ENCODE measurements at places on chromosomes 11 and 22.

- DNase-seq: no peak
These were observed 10.6 kb downstream of the SPTBN2 start for GRCh38 chr11:66718320-66718971.

- DNase-seq: no peak
These were observed 54.4 kb upstream of the DRD2 start for GRCh38 chr11:113529606-113530005.

DNA sequence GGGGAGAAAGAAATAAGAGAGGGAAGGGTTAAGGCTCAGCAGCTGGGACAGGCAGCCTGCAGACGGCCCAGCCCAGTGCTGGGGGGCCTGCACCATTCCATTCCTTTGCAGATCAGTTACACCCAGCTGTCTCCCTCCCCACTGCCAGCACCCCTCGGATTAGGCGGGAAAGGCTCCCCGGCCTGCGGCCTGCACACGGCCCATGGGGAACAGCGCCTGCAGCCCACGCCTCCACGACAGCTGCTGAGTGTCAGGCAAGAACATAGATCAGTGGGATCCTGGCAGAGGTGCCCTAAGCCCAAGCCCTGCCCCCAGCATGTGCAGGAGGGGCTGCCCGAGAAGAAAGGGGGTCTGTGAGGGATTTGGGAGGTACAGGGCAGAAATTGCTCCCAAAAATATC is 65.8 kb upstream of the MYOD1 start:
- no peak for DNase-seq

- DNase-seq: no peak
These were observed 967 bp upstream of the LZTR1 start for GRCh38 chr22:20980938-20981722.

- DNase-seq: no peak
These were observed 154.6 kb downstream of the MAML2 start for GRCh38 chr11:96188243-96189006.

DNA sequence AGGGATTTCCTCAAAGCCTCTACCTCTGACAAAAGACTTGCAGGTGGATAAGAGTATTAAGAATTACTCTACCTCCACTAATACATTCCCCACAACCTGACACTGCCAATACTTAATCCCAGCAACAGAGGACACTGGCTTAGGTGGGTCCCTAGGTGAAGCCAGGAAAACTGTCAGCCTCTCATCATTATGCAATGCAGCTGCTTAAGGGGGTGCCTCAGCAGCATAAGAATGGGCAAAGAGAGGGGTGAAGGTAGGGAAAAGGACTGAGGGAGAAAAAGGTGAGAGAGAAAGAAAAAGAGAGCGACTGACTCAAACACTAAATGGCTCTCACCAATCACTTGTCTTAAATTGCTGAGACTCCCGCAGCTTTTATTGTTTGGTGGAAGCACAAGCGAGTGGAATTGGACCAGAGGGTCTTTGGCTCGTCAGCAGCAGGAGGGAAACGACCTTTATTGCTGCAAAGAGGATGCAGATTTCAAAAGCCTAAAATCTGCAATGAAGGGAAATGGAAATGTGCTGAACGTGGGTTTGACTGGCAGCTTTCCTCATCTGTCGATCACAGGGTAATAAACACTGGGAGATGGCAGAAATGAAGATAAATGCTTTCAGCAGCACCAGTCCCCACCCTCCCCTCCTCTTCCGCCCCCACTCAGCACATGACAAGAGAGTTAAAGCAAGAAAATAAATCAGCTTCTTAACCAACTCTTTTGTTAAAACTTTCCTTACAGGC is 64.9 kb upstream of the CHRM4 start:
- no peak for DNase-seq

DNA sequence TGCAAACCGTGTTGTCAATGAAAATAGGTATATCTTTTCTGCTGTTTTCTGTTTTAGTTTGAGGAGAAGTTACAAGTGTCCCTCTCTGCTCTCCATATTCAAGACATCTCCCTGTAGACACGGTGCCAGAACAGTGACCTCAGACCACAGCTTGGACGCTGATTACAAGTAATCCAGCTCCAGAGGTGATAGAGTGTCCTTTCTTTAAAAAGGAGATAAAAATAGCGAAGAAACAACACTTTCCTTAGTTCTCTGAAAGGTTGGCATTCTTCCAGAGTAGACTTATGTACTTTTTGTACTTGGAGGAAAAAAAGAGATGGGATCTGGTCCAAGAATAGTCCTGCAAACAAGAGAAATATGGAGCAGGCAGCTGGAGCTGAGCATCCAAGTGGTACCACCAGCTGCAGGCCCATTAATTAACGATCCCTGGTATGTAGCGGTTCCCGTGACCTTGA is 43.0 kb upstream of the WT1 start:
- DNase-seq: no peak

DNA sequence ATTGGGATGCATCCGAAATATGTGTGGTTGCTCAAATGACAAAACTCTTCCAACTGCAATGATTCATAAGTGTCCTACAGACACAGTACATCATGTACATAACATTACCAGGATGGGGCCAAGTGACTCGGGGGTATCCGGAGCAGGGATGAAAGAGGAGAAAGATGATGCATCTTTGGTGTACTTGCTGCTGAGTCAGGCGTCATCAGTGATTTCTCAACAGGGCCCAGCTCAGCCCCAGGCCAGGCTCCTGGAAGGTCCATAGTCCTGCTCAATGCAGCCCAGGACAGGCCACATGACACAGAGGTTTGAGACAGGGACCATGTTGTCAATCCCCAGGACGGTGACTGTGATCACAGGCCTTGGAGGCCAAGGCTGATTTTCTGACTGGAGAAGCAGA is 59.3 kb downstream of the GGTLC2 start:
- no peak for DNase-seq

- no peak for DNase-seq
These were observed 1.4 kb upstream of the CELSR1 start for GRCh38 chr22:46538814-46539160.

GRCh38 chr11:21630934-21631478 is 561.9 kb upstream of the ANO5 start:
- DNase-seq: no peak

DNA sequence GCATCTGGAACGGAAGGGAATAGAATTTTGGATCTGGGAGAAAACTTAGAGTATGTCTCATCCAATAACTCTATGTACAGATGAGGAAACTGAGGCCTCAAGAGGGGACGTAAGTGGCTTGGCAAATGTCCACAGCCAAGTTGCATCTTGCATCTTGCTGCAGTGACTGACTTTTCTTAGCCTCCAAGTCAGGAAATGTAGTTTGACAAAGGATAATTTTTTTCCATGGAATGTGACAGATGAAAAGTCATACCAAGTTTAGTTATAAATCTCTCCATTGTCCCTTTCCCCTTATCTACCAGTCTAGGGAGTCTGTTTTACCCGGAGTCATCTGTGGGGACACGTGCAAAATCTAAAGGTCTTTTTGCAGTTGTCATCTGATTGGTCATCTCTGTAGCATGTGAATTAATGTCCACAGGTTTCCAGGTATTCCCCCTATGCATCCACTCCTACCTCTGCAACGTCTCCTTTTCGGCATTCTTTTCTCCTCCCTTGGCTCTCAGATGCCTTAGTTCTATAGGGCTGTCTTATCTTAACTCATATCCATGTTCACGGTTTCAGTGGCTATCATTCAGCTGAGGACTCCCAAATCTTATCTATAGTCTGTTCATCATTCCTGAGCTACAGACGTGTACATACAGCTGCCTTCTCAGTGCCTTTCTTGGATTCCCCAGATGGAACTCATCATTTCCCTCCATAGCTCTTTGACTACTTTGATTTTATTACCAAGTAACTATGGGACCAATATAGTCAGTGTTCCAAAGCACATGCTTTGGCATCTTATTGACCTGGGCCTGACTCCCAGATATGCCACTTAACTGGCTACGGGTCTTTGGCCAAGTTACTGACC is 139.5 kb upstream of the TIMP3 start:
- DNase-seq: no peak

- no peak for DNase-seq
These were observed 61.8 kb downstream of the CYTH4 start for GRCh38 chr22:37343863-37344734.

- DNase-seq: no peak
These were observed 139.5 kb downstream of the COMMD9 start for GRCh38 chr11:36149538-36150242.

DNA sequence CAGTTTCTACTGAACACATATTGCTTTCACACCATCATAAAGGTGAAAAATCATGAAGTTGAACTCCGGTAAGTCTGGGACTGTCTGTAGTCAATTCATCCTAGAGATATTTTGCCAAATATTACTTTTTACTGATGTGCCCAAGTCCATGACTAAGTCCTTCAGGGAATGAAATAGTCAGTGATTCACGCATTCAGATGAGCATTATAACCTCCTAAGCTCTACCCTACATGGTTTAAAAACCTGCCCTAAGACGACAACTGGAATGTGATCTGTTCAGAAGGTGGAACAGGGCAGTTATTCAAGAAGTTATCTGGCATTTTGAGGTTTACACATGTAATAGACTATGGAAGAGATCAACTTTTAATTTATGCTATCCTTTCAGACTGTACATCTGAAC is 125.6 kb downstream of the TRPC6 start:
- DNase-seq: no peak

- DNase-seq: no peak
These were observed 269.8 kb upstream of the PDGFD start for GRCh38 chr11:104433751-104434150.

DNA sequence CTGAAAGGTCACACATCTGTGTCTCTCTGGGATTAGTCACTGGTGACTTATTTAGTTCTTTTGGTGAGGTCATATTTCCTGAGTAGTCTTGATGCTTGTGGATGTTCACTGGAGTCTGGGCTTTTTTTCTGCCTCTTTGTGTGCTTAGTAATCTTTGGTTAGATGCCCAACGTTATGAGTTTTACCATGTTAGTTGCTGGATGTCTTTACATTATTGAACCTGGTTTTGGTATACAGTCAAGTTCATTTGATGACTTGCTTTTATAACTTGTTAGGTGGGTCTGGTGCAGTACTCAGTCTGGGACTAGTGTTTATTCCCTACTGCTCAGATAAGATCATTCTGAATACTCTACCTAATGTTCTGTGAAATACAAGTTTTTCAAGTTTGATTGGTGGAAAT is 26.2 kb upstream of the SLC37A2 start:
- no peak for DNase-seq

DNA sequence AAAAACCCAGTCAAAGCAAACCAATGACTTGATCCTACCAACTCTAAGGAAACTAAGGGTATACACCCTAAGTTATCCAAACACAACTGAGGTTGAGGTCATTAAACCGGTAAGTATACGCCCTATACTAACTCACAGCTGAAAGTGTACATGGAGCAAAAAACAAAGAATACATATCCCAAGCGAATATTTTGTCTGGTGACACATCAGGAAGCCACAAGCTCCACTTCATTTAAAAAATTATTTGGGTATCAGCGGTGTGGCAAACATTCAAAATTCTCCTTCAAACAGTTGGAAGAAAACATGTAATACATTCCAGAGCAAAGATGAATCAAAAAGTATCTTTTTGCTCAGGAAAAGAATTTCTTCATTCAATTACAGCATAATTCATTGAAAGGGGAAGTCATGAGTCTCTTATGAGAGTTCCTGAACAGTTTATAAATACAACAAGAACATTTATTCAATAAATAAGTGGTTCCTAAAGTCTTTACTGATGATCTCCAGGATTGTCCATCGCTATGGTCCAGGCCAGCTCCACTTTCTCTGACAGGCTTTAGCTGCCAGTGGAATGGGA is 4.5 kb upstream of the JAML start:
- DNase-seq: no peak

- DNase-seq: no peak
These were observed 671 bp upstream of the PICALM start for GRCh38 chr11:86069408-86070101.

- DNase-seq: no peak
These were observed 35.7 kb upstream of the MICAL2 start for GRCh38 chr11:12074529-12075195.

DNA sequence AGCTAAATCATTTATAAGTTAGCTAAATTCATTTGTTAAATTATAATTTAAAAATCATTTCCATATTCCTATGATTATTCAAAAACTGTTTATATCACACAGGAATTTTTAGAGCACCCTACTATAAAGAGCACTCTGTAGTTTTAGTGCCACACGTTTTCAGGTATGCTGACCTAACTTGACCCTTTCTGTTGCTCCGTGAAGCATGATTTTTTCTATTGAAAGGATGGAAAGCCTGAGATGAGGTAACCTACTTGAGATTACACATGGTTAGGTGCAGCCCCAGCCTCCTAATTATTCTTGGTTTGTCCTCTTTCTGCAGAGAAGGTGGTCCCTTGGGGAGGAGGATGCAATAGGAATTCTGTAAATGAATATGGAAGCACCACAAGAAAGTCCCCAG is 72.6 kb downstream of the PPFIBP2 start:
- DNase-seq: no peak

DNA sequence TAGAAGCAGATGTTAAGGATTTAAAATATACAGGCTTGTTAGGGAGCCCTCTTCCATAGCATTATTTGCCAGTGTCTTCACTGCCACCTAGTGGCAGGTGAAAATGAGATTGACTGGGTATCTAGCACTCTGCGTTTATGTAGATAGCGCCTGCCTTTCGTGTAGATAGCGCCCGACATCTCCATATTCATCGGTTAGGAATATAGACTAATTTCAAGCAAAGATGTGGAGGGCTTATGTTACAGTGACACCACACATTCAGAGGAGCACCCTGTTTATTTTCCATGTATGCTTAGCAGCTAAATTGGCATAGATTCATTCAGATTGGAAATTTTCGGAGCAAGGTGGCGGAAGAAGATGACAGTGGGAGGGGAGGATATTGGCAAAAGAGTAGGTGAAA is 72.0 kb downstream of the SLC5A12 start:
- no peak for DNase-seq

GRCh38 chr22:19483481-19484244 is 3.9 kb downstream of the CDC45 start:
- DNase-seq: no peak

GRCh38 chr22:19892257-19892879 is 37.7 kb upstream of the GNB1L start:
- no peak for DNase-seq

GRCh38 chr11:79393362-79394043 is 47.3 kb downstream of the TENM4 start:
- no peak for DNase-seq

GRCh38 chr11:72358466-72359405 is 75.6 kb downstream of the CLPB start:
- DNase-seq: no peak

- no peak for DNase-seq
These were observed 20.2 kb downstream of the LIF start for GRCh38 chr22:30226192-30226832.

DNA sequence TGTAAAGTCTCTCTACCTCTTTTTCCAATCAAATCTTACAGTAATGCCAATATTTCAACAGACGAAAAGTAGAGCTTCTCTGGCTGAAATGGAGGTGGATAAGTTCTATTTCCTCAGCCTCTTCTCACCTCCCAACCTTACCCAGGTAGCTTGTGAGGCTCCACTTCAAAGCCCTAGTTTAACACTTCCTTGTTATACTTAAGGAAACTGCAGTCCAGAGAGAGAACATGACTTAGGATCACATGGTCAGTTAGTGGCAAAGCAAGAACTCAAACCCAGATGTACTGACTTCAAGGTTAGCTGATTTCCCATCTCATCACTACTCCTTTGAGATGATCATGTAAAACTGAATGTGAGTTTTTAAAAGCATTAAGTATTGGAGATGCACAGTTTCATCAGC is 32.5 kb downstream of the PAK1 start:
- no peak for DNase-seq

All from activated naive CD4-positive, alpha-beta T cell (primary cell).